ENCODE measurements at places on chromosomes 16 and 17. TPM values are rescaled to one million over a fixed set of nuclear protein-coding genes. Genes with fewer than 3 reads are reported as not detected.

The HEATR9 gene
- total RNA-seq, result not detected

DNA sequence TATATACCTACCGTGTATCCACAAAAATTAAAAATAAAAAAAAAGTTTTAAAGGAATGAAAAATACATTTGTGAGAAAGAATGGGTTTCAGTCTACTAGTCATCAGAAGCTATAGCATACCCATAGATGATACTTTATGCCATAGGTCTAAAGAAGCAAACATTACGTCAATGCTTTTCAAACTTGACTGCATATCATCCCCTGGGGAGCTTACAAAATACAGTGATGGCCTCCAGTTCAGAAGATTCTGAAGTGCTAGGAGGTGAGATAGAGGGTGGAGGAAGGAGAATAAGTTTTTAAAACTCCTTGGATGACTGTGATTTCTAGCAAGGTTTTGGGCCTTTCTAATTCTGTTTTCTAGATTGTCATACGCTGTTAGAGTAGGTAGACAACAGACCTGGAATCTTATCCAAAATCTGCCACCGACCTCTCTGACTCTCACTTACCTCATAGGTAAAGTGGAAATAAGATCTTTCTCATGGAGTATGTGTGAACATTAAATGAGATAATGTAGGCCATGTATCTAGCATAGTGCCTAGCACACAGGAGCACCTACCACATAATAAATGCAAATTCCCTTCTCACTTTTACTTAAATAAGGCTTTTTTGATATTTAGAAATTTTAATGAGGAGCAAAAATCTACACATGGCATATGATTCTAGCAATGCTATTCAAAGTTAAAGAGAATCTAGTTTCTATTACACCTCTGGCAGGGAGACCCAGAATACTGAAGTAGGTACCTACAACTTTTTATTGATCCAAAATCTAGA is 12.4 kb downstream of the MMD start:
- H3K27me3 ChIP-seq, result no peaks in the 10 kb centered on the region
- peaks cover 2% of the 10 kb centered on the region for H3K4me1 ChIP-seq
- H3K36me3 ChIP-seq, result peaks cover 56% of the 10 kb centered on the region

DNA sequence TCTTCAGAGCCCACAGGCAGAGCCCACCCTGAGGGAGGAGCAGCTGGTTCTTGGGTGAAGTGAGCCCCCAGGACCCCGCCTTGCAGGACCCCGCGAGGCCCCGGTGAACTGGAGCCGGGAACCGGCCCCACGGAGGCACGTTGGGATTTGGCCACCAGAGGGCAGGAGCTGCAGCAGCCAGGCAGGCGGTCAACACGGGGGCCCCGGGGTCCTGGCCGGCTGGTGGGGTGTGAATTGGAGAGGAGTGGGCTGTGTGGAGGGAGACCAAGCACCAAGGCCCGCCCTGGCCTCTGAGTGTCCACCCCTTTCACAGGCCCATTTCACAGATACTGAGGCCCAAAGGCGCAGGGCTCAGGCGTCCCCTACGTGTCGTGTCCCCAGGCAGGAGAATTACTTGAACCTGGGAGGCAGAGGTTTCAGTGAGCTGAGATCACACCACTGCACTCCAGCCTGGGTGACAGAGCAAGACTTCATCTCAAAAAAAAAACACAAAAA is 2.2 kb downstream of the DPEP1 start:
- H3K36me3 ChIP-seq, result no peaks in the 10 kb centered on the region
- H3K27ac ChIP-seq, result no peak overlapping the region
- no peak overlapping the region for H3K4me3 ChIP-seq
- no peak for DNase-seq

DNA sequence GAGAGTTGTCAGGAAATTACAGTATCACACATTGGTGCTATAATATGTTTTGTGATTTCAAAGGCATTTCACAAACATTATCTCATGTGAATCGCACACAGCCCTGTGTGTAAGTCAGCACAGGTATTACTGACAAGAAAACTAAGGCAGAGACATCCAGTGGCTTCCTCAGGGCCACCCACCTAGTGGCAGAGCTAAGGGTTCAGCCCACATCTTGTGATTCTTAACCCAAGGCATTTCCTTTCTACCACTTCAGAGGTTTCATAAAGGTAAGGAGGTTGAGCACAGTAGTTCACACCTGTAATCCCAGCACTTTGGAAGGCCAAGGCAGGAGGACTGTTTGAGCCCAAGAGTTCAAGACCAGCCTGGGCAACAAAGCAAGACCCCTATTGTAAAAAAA is 58.2 kb downstream of the STX8 start:
- H3K4me3 ChIP-seq, result no peak overlapping the region
- H3K4me1 ChIP-seq, result no peaks in the 10 kb centered on the region
- no peak overlapping the region for H3K27ac ChIP-seq
- H3K36me3 ChIP-seq, result no peaks in the 10 kb centered on the region

GRCh38 chr16:12586701-12587100 is 217.0 kb downstream of the CPPED1 start:
- DNase-seq, result no peak
- H3K4me3 ChIP-seq, result no peak overlapping the region
- no peak overlapping the region for H3K27ac ChIP-seq
- no peaks in the 10 kb centered on the region for H3K36me3 ChIP-seq
- peaks cover 9% of the 10 kb centered on the region for H3K27me3 ChIP-seq

DNA sequence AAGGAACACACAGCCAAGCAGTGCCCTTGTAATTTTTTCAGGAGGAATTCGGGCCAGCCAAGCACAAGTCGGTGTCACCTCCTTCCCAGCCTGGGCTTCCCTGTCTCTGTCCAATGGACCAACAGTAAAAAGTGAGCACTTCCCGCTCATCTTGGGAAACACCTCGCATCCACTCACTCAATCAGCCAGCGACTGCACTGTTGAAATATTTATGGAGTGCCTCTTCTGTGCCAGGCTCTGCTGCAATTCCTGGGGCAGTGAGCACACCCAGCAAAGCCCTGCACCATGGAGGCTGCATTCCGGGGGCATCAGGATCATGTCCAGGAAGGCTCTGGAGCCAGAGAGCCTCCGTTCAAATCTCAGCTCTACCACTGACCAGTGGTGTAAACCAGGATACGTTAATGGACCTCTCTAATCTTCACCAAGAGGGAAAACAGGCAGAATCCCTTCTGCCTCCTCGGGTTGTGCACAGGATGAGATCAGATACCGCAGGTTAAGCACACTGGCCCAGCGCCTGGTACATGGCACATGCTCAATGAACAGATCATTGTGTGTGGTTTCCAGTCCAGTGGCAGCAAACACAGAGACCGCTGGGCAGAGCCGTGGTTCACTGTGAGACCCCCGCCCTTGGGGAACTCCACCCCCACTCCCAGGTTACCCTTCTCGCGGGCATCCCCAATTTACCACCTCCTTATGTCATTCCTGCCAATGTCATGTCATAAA is 194.3 kb downstream of the ZNF423 start:
- no peak overlapping the region for H3K4me3 ChIP-seq
- H3K27ac ChIP-seq, result no peak overlapping the region
- H3K4me1 ChIP-seq, result peaks cover 21% of the 10 kb centered on the region

DNA sequence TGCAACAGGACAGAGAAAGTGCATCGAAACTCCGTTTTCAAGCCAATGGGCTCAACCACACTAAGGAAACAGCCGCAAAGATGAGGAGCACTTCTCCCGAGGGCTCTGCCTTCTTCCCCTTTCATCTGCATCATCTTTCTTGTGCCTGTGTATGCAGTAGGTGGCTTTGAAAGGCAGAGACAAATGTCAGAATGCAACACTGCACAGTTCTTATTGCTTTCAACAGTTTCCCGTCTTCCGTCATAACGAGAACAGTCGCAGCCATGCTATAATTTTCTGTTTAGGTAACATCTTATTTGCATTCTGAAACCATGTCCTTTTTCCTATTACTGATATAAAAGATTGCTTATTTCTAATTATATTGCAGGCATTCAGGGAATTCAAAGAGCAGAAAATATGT is 205.2 kb downstream of the SLC39A11 start:
- no peaks in the 10 kb centered on the region for H3K4me1 ChIP-seq
- no peaks in the 10 kb centered on the region for H3K27me3 ChIP-seq
- no peak overlapping the region for H3K4me3 ChIP-seq
- H3K27ac ChIP-seq, result no peak overlapping the region

GRCh38 chr16:1206786-1207185 is 18.3 kb downstream of the TPSG1 start:
- DNase-seq, result no peak
- no peaks in the 10 kb centered on the region for H3K27me3 ChIP-seq
- no peaks in the 10 kb centered on the region for H3K4me1 ChIP-seq
- H3K4me3 ChIP-seq, result no peak overlapping the region
- peaks cover 100% of the 10 kb centered on the region for H3K36me3 ChIP-seq

DNA sequence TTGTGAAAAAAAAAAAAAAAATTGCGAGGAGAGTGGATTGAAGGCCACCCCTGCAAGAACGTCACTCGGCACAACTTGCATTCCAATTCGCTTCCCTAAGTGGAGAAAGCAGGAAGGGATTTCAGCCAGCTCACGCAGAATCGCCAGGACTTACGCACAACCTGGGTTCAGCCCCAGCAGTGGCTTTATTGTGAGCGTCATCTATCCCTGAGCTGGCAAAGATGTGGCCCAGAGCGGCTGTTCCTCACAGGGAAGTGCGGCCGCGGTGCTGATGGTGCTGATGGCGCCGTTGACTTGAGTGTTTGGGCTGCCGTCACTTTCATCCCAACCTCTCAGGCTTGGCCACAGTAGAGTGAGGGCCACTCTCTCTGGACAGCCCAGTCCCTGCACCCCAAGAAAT is 197.6 kb downstream of the NTN1 start:
- peak overlapping the region; percentile 32 for H3K27ac ChIP-seq
- peaks cover 5% of the 10 kb centered on the region for H3K4me1 ChIP-seq
- H3K4me3 ChIP-seq, result no peak overlapping the region
- no peak for DNase-seq
- H3K36me3 ChIP-seq, result peaks cover 12% of the 10 kb centered on the region

The HOXB8 gene
- not detected for total RNA-seq
